Left renal pelvis (tissue), 4 donors: ENCODE measurements at places on chromosomes 2 and 18. TPM values are rescaled to one million over a fixed set of nuclear protein-coding genes. Genes with fewer than 3 reads are reported as not detected.

- no peak for DNase-seq
Observed at GRCh38 chr2:138997856-138998517, 217.8 kb upstream of the NXPH2 start.

GRCh38 chr18:27652480-27653121 is 467.5 kb upstream of the CHST9 start:
- no peak for DNase-seq

DNA sequence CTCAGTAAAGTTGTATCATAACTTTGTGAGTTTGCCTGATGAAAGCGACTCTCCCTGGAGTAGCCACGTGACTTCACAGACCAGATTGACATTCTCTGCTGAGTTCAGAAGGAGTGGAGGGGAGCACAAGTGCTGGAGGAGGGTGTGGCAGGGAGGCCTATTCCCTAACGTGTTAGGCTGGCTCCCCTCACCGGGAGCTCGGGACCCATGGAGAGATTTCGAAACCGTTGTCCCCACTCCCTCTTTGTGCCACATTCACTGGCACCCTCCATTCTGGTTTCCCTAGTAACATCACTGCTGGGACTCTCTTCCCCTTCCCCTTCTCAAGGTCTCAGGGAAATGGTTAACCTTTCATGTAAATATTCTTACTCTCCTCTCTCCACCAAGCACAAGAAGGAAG is 279.9 kb downstream of the ALPK2 start:
- no peak for DNase-seq

GRCh38 chr2:112768432-112768831 is 4.0 kb upstream of the CKAP2L start:
- DNase-seq = no peak

- DNase-seq = no peak
Observed at GRCh38 chr2:156447761-156448160, 11.6 kb downstream of the GPD2 start.

GRCh38 chr2:16134436-16135165 is 194.3 kb downstream of the MYCN start:
- no peak for DNase-seq

Gene ITGA4
- polyA plus RNA-seq = 35.1 TPM
